Hematopoietic multipotent progenitor cell (in vitro differentiated cells): ENCODE measurements at places on chromosomes 13 and 19. TPM values are rescaled to one million over a fixed set of nuclear protein-coding genes. Genes with fewer than 3 reads are reported as not detected.

The BST2 gene
- 176 TPM for total RNA-seq

The CDX2 gene
- total RNA-seq, result not detected

The NLRP4 gene
- not detected for total RNA-seq

The GRIN3B gene
- 0.81 TPM for total RNA-seq
